Stimulated activated CD8-positive, alpha-beta memory T cell treated with anti-CD3 and anti-CD28 coated beads, Interleukin-7, amount 100 ng/mL, for 1 hour (primary cell): ENCODE measurements at places on chromosomes 12 and 14.
A peak's percentile ranks its signal among the peaks of the same experiment; 100 is the strongest.

DNA sequence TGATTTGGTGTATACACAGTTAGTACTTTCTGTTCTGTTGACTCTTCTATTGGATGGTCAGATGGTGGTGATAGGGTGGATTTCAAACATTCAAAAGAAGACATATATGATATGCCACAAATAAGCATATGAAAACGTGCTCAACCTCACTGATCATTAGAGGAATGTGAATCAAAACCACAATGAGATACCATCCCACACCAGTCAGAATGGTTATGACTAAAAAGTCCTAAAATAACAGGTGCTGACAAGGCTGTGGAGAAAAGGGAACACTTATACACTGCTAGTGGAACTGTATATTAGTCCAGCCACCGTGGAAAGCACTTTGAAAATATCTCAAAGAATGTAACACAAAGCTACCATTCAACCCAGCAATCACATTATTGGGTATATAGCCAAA is 425.5 kb downstream of the C12orf50 start:
- DNase-seq, result no peak

- no peak for DNase-seq
Observed at GRCh38 chr12:129984106-129984505, 80.3 kb upstream of the TMEM132D start.

GRCh38 chr12:47085815-47086252 is 6.1 kb upstream of the AMIGO2 start:
- peak; percentile 14 for DNase-seq

GRCh38 chr12:13503094-13503835 is 306.7 kb downstream of the EMP1 start:
- no peak for DNase-seq

GRCh38 chr14:100056964-100057795 is 8.0 kb upstream of the EVL start:
- no peak for DNase-seq

- DNase-seq, result no peak
Observed at GRCh38 chr12:79591988-79592387, 98.8 kb downstream of the PAWR start.

- DNase-seq, result no peak
Observed at GRCh38 chr12:62263966-62264365, 3.8 kb downstream of the USP15 start.

DNA sequence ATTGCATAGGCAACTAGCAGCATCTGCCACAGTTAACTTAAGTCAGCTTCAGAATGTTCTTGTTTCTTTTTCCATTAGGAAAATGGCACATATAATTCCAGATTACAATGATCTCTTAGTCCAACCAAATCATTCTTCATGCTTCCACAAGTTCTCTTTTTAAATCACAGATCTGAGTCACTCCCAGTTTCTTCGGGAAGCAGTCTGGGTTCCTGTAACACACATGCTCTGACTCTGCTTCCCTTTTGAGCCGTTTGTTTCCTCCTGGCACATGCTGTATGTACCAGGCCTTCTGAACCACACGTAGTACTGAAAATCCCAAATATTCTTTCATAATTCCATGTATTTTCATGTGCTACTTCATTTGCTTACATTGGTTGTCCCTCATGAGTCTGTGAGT is 388.8 kb upstream of the PDE3A start:
- no peak for DNase-seq

- no peak for DNase-seq
Observed at GRCh38 chr14:66979101-66979974, 209.9 kb upstream of the GARIN2 start.

GRCh38 chr12:67582238-67582834 is 66.2 kb upstream of the DYRK2 start:
- no peak for DNase-seq

GRCh38 chr14:94679937-94680861 is 68.0 kb downstream of the SERPINA3 start:
- DNase-seq, result no peak

GRCh38 chr14:90419200-90419599 is 22.4 kb downstream of the CALM1 start:
- DNase-seq, result no peak

DNA sequence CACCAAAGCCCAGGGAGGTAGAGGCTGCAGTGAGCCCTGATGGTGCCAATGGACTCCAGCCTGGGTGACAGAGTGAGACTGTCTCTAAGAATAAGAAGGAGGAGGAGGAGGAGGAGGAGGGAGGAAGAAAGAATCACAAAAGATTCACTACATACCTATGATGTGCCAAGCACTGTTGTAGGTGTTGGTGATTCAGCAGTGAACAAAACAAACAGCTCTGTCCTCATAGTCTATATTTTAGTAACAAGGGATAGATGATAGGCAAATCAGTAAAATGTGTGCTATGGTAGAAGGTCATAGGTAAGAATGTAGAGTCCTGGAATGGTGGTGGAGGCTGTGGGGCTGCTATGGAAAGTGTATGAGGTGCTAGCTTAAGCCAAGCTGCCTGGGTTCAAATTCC is 18.0 kb upstream of the ABHD12B start:
- DNase-seq, result no peak

GRCh38 chr12:92436856-92437255 is 265.9 kb upstream of the PLEKHG7 start:
- no peak for DNase-seq
